ENCODE measurements at places on chromosomes 12 and 14.

- no peak overlapping the region for H3K27ac ChIP-seq
- DNase-seq = no peak
- H3K4me1 ChIP-seq = no peaks in the 10 kb centered on the region
- no peaks in the 10 kb centered on the region for H3K27me3 ChIP-seq
Measured at GRCh38 chr12:64895526-64895925, 71.1 kb downstream of the TBC1D30 start.

- H3K4me3 ChIP-seq = no peak overlapping the region
- H3K36me3 ChIP-seq = peaks cover 12% of the 10 kb centered on the region
- H3K27me3 ChIP-seq = no peaks in the 10 kb centered on the region
- H3K27ac ChIP-seq = no peak overlapping the region
Measured at GRCh38 chr12:132646850-132647249, 28.3 kb downstream of the P2RX2 start.

DNA sequence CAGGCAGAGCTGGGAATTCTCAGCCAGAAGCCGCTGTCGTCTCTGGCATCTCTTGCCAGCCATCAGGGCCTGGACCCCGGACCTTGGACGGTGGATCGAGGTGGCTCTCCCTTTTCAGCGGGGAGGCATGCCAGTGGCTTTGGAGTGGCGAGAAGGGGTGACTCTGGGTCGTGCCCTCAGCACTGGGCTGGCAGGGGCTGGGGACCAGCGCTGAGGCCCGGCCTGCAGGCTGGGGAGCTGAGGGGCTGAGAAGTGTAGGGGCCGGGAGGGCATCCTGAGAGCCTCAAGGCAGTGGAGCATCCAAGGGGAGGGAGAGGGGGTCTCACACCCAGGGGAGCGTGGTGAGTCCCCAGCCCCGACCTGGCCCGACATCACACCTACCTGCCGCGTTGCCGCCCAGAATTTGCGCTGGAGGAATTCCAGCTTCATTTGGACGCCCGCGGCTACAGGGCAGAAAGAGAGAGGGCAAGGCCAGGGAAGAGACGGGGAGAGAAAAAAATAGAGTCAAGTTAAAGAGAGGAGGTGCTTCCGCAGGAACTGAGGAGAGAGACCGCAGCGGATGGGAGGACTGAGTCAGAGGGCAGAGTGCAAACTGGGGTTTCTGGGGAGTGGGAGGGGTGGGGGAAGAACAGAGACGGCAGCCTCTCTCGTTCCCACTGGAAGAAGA is 9.0 kb upstream of the LRTM2 start:
- H3K4me1 ChIP-seq = no peaks in the 10 kb centered on the region
- H3K36me3 ChIP-seq = no peaks in the 10 kb centered on the region
- peak overlapping the region; percentile 63 for H3K27ac ChIP-seq

DNA sequence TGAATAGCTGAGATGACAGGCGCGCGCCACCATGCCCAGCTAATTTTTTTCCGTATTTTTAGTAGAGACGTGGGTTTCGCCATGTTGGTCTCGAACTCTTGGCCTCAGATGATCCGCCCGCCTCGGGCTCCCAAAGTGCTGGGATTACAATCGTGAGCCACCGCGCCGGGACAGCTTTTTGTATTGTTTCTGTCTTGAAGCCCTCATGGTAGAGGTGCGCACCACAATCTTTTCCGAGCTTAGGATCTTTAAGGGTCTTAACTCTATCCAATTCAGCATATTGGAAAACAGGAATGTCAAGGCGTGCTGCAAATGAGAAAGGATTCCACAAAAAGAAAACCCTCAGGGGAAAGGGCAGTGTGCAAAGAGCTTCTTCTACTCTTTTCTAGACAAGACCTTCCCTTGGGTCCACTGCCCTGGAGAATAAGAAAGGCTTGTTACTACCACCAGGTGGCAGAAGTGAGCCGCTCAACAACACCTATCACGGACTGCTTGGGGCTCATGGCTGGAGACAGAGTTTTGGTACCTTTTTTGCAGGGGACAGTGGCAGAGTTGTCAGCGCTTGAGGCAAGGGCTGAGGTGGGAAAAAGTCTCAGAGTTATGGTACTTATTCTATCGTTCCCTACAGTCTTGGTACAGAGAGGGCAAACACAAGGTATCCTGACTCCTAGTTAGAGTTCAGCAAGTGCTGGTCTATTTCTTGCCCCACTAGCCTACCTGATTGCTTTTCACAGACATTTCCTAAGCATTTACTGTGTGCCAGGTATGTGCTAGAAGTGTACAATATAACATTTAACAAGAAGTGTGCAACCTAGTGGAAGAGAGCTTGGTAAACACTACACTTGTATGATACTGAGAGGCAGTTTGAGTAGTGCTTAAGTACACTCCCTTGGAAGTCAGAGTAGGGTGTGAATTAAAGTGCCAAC is 16.4 kb upstream of the SP7 start:
- H3K36me3 ChIP-seq = no peaks in the 10 kb centered on the region
- H3K27me3 ChIP-seq = no peaks in the 10 kb centered on the region
- H3K27ac ChIP-seq = no peak overlapping the region
- H3K4me1 ChIP-seq = no peaks in the 10 kb centered on the region

GRCh38 chr14:93199031-93199430 is 7.8 kb downstream of the GON7 start:
- no peaks in the 10 kb centered on the region for H3K27me3 ChIP-seq
- no peak for DNase-seq
- no peaks in the 10 kb centered on the region for H3K36me3 ChIP-seq
- H3K4me3 ChIP-seq = no peak overlapping the region
- no peaks in the 10 kb centered on the region for H3K4me1 ChIP-seq

DNA sequence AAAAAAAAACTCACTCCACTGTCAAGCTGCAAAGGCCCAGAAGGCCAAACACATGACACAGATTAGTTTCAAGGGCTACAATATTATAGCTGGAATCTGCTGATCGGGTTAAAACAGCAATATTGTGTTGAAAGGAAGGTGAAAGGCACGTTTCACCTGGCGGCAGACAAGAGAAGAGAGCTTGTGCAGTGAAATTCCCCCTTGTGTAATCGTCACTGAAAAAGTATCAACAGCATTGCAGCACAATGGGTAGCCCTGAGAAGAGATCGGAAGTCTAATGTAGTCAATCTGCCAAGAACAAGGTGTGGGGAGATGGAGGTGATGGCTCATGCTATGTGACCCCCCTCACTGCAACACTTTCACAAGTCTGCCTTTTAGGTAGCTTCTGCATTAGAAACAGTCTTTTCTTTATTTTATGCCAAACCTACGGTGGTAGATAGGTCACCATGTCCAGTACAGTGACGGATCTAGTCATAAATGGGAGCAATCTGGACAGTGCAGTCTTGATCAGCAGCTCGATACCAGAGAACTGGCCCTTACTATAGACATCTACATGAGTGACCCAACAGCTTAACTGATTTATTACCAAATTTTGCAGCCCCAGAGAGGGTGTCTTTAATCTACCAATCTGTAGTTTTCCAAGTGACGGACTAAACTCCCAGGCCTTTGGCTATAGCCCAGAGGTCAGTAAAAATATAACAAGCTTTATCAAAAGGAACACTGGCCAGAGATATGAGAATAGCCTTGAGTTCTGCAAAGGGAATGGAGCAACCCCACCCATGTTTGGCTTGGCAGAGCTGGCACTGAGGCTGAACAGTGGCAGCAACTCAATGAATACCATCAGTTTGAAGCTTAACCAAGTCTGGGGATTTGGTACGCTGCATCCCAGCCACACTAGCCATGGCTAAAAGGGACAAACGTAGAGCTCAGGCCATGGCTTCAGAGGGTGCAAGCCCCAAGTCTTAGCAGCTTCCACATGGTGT is 35.4 kb downstream of the SPTSSA start:
- H3K36me3 ChIP-seq = no peaks in the 10 kb centered on the region
- no peak overlapping the region for H3K27ac ChIP-seq
- no peaks in the 10 kb centered on the region for H3K27me3 ChIP-seq
- H3K4me1 ChIP-seq = no peaks in the 10 kb centered on the region
- H3K4me3 ChIP-seq = no peak overlapping the region
- DNase-seq = no peak

DNA sequence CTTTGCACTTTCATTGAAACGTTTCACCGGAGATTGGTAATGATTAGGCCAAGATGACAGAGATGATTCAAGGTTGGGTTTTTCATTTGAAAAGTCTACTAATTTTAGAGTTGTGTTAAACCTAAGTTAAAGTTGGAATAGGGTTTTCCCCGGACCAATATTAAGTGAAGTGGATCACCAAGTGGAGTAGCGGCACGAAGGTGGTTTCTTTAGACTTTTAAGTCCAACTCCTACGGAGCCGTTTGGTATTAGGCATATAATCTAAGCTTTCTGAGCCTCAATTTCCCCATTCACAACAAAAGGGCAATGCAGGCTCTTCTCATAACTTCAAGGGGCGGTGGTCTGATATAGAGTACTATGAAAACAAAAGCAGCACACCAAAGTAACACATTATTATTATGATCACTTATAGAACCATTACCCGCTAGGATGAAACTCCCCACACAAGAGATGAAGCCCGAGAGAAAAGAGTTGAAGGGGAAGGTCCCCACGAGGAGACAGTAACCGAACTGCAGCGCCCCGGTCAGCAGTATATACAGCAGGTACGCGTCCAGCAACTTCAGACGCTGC is 413 bp downstream of the DAD1 start:
- no peak for DNase-seq
- no peaks in the 10 kb centered on the region for H3K36me3 ChIP-seq
- H3K27me3 ChIP-seq = no peaks in the 10 kb centered on the region
- no peaks in the 10 kb centered on the region for H3K4me1 ChIP-seq

DNA sequence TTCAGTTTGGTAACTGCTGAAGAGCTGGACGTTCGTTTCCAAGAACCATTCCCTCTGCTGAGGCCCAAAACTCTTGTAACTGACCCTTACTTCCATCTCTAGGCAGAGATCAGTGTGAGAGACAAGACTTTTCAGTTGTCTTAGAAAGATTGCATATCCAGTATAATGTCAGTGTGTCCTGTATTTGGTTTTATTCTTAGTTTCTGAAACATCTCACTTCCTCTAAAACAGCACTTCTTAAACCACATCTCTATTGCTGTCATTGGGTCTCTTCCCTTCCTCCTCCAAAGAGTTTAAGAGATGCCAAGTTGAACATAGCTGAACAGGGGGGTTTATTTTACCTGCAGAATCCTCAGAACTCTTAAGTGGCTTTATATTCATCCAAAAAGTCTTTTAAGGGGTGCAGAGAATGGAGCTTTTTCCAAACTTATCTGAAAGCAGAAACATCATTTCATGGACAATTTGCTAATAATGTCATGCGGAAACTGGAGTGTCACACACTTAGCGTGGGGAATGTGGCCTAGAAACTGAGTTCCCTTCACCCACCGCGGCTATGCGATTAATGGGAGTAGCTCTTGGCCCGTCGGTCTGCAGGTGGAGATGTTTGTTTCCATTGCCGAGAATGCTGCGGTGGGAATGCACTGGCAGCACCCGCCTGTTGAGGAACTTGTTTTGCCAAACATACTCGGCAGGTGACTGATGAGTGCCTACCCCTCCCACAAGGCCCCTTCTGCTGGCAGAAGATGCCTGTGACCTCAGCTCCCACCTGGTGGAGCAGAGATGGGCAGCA is 148.2 kb downstream of the ADGRD1 start:
- no peak overlapping the region for H3K4me3 ChIP-seq
- no peaks in the 10 kb centered on the region for H3K27me3 ChIP-seq
- no peaks in the 10 kb centered on the region for H3K36me3 ChIP-seq
- no peak overlapping the region for H3K27ac ChIP-seq
- no peak for DNase-seq

DNA sequence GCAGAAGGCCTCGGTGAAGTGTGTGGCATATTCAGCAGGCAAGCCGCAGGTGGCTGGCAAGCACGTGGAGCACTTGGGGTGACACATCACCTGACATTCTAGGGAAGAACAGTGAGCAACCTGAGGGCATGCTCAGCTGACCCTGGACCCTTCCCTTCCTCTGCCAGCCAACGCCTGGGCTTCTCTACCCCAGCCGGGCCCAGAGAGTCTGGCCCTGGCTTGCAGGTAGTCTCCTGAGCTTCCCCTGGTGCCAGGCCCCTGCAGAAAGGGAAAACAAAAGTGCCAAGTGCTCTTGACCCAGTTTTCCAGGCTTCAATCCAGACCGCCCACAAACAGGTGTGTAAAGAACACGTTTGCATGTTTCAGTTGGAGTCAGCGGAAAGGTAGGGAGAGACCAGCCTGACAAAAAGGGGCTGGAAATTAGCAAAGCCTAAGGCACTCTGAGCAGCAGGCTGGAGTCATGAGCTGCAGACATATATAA is 45.7 kb downstream of the PRKAB1 start:
- no peaks in the 10 kb centered on the region for H3K4me1 ChIP-seq
- no peak overlapping the region for H3K4me3 ChIP-seq
- H3K27me3 ChIP-seq = no peaks in the 10 kb centered on the region

DNA sequence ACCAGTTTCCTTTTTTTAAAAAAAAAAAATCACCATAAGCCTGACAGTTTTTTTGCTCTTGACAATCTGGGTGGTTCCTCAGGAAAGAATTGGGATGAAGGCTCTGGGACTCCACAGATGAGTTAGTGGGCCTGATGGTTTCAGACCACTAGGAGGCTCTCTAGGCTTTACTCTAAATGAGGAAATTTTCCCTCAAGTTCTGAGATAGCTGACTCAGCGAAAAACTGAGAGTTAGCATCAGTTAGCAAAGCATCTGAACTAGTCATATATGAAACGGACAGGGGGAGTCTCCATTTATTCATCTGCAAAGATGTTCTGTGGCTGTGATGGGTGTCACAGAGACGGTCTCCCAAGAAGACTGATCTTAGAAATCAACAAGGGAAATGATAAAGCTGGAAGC is 314.3 kb upstream of the OR4E1 start:
- H3K27ac ChIP-seq = no peak overlapping the region
- no peak for DNase-seq
- no peaks in the 10 kb centered on the region for H3K4me1 ChIP-seq
- peaks cover 8% of the 10 kb centered on the region for H3K27me3 ChIP-seq
- no peak overlapping the region for H3K4me3 ChIP-seq
- H3K36me3 ChIP-seq = no peaks in the 10 kb centered on the region

DNA sequence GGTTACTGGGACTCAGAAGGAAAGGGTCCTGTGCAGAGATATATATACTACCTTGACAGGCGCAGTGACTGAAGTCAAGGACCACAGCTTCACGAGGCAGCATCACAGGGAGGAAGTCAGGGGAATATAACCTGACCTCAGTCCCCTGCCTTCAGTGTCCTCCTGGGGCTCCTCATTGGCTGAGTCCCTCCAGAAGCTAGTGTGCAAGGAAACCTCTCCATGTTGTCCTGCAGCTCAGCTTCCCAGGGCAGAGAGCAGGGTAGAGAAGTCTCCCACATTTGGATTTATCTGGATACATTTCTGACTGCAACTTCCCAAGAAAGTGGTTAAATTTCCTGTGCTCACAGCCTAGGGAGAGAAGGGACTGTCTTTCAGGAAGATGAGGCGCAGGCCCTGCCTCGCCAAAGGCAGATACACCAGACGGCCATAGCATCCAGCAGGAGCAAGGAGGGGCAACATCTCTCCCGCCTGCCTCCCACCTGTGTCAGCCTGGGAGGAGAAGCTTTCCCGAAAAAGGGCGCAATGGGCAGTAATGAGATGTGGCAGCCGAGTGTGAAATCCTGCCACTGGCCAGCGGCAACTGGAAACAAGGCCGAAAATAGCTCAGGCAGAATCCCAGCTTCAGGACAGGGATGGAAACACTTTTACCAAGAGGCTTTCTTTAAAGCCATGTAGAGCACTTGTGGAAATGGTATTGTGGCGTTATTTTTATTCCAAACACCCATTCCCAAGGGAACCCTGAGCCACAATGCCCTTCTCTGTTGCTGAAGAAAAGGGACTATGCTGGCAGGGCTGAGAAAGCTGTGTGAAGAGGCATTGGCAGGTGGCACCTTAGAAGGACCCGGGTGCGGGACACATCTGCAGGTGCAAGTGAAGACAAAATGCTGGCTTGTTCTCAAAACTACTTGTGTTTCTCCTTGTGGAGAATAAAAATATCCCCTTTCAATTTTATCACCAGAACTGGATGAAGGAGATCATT is 54.9 kb upstream of the HIF1A start:
- H3K27ac ChIP-seq = no peak overlapping the region
- H3K27me3 ChIP-seq = no peaks in the 10 kb centered on the region
- H3K4me3 ChIP-seq = no peak overlapping the region
